ENCODE measurements at places on chromosomes 7 and 10.

GRCh38 chr10:1132584-1132983, 76.4 kb downstream of the WDR37 start:
- no peak for DNase-seq

- DNase-seq = no peak
Measured at GRCh38 chr7:40009301-40009700, 59.2 kb downstream of the CDK13 start.

DNA sequence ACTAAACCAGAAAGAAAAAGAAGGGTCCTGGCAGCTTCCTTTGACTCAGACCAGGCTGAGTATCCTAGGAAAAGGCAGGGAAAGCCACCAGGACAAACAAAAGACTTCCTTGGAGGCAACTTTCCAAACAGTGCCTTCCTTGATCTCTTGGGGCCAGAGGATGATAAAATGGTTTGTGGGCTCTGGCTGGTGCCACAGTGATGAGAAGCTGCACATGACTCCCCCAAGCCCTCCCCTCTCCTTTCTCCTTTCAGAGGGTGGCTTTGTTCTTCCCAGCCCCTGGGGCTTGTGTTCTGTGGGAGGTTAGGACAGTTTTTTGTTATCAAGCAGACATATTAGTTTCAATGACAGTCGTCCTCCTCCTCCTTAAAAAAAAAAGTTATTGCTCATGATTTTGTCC, 183.2 kb downstream of the SEM1 start:
- DNase-seq = no peak

DNA sequence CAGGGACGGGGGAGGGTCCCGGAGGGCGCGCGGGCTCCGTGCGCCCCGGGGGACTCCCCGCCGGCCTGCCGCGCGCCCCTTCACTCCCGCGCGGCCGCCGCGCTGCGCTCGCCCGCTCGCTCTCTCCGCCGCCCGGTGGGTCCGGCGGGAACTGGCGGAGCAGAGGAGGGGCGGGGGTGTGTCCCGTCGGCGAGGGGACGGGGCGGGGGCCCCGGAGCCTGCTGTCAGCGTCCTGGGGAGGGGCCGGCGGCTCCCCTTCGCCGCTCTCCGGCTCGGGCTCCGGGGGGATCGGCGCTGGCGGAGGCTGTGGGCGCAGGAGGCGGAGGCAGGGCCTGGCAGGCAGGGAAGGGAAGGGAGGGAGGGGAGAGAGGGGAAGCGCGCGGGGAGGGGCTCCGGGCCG, at the start of gene SH3PXD2A:
Gene SH3PXD2A (minus strand): TSS at position 153 of the 400 bp plus-strand sequence. CDS start 310 bp downstream, outside the sequence.
- peak; percentile 72 for DNase-seq

- DNase-seq = no peak
Measured at GRCh38 chr10:16232441-16232840, 204.4 kb upstream of the PTER start.
